CD4-positive, alpha-beta T cell treated with Interleukin-4 for 4 hours (primary cell): ENCODE measurements at places on chromosomes 6 and 20.

DNA sequence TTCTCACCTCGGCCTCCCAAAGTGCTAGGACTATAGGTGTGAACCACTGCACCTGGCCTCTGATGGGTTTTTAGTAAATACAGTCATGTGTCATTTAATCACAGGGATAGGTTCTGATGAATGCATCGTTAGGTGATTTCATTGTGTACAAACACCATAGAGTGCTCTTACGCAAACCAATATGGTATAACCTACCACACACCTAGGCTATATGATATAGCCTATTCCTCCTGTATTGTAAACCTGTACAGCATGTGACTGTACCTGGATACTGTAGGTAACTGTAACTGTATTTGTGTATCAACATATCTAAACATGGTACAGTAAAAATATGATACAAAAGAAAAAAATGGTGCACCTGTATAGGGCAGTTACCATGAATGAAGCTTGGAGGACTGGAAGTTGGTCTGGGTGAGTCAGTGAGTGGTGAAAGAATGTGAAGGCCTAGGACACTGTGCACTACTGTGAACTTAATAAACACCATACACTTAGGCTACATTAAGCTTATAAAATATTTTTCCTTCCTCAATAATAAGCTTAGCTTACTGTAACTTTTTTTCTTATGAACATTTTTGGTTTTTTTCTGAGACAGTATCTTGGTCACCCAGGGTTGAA lies 10.0 kb downstream of the BICRAL start:
- peak; percentile 28 for DNase-seq

- DNase-seq: no peak
These were observed 24.4 kb upstream of the ID1 start for GRCh38 chr20:31580706-31581105.

- no peak for DNase-seq
These were observed 18.2 kb downstream of the GNAS-AS1 start for GRCh38 chr20:58832457-58832856.

- no peak for DNase-seq
These were observed 463.0 kb downstream of the CDKAL1 start for GRCh38 chr6:20997143-20997769.

GRCh38 chr6:56364431-56364826 lies 117.0 kb upstream of the COL21A1 start:
- DNase-seq: no peak

GRCh38 chr20:45945678-45946148 lies 11.2 kb downstream of the PCIF1 start:
- no peak for DNase-seq

DNA sequence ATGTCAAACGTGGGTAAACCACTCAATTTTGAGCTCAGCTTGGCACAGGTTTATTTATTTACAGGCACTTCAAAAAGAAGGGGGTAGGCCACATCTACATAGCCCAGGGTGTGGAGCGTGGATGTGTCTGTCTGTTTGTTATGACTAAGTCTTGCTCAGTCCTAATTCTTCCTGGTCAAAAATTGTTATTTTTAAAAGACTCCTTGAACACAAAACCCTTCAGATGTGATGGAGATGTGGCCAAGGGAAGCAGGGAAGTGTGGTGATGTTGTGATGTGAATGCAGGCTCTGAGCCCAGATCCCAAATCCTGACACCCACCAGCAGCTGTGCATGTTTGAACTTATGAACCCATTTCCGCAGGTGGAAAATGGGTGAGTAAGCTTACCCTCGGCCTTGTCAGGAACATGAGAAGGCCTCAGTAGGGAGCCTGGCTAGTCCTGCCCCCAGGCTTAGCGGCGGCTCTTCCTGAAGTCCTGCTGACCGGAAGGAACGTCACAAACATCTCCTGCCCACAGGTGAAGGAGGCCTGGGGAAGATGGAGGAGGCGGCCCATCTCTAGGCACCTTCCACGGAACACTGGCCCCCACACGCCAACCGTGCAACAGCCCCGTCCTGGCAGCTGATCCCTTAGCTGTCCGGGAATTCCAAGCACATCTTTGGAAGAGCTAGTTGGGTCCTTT lies 119.7 kb downstream of the MYLK4 start:
- DNase-seq: no peak

- no peak for DNase-seq
These were observed 585 bp upstream of the DSE start for GRCh38 chr6:116369964-116370759.

DNA sequence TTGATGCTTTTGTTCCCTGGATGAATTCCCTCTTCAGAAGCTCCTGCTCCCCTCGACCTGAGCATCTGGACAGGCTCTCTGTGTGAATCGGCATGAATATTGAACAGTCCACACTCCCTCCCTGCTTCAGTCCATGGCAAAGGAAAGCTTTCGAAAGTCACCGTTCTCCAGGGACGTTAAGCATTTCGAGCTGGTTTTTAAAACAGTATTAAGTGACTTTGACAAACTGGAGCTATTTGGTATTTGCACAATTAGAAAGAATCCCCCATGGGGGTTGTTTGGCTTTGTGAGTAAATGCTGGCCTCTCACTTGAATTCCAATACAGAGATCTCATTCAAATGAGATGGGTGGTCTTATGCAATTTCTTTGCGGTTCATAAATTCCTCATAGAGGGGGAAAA lies 85.3 kb upstream of the TIAM2 start:
- no peak for DNase-seq

- no peak for DNase-seq
These were observed 147.2 kb upstream of the AKAP12 start for GRCh38 chr6:151092591-151092990.

- no peak for DNase-seq
These were observed 294.0 kb downstream of the ADGB start for GRCh38 chr6:146892613-146893401.

- DNase-seq: no peak
These were observed 107.5 kb downstream of the FAXC start for GRCh38 chr6:99241905-99242534.

GRCh38 chr20:21809961-21810523 lies 104.6 kb downstream of the PAX1 start:
- DNase-seq: no peak

- peak; percentile 21 for DNase-seq
These were observed 55.5 kb upstream of the SGK1 start for GRCh38 chr6:134373282-134373922.
